Ascending aorta (tissue), 2 donors: ENCODE measurements at places on chromosomes 13 and 19. TPM values are rescaled to one million over a fixed set of nuclear protein-coding genes. Genes with fewer than 3 reads are reported as not detected.

- DNase-seq = no peak
Measured at GRCh38 chr19:873084-873483, 13.6 kb downstream of the CFD start.

The NPHS1 gene
- not detected for total RNA-seq

GRCh38 chr13:50467156-50468110, 376.1 kb downstream of the DLEU7 start:
- no peak for DNase-seq

DNA sequence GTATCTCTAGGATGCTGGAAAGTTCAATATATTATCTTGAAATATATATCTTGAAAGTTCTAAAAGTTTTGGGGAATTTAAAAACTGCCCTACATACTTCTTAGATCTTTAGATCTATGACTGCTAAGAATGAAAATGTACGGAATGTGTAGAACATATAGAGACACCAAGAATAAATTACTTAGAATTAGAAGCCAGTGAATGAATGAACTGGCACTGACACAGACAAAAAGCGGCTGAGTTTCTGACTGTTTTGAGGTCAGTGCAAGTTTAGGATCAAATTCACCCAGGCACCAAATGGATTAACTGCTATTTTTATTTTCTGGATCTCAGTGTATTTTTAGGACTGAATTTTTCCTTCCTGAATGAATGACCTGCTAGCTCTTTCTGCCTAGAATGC, 411.2 kb downstream of the KCTD12 start:
- no peak for DNase-seq

The ESD gene
- total RNA-seq = 58.0 TPM

The DMWD gene
- total RNA-seq = 110 TPM

The ATP7B gene
- total RNA-seq = 37.7 TPM

The C1QTNF9B gene
- total RNA-seq = not detected

GRCh38 chr19:17296976-17297375, 6.2 kb downstream of the ABHD8 start:
- no peak for DNase-seq

- no peak for DNase-seq
Measured at GRCh38 chr13:44096901-44097300, 217.2 kb downstream of the LACC1 start.

DNA sequence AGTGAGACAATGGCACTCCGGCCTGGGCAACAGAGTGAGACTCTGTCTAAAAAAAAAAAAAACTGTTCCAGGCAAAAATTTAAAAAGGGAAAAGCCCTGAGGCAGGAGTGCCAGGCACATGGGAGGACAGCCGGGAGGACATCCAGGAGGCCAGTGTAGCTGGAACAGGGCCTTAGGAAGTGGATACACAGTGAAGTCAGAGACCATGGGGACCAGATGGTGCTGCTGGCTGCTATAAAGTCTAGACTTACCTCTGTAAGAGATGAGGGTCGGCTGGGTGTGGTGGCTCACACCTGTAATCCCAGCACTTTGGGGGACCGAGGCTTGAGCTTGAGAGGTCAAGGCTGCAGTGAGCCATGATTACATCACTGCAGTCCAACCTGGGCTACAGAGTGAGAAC, 15.0 kb downstream of the HAS1 start:
- peak; percentile 52 for DNase-seq
